ENCODE measurements at places on chromosomes 7 and 10. TPM values are rescaled to one million over a fixed set of nuclear protein-coding genes. Genes with fewer than 3 reads are reported as not detected.

GRCh38 chr10:127415116-127415515 lies 134.0 kb upstream of the NPS start:
- DNase-seq, result no peak

DNA sequence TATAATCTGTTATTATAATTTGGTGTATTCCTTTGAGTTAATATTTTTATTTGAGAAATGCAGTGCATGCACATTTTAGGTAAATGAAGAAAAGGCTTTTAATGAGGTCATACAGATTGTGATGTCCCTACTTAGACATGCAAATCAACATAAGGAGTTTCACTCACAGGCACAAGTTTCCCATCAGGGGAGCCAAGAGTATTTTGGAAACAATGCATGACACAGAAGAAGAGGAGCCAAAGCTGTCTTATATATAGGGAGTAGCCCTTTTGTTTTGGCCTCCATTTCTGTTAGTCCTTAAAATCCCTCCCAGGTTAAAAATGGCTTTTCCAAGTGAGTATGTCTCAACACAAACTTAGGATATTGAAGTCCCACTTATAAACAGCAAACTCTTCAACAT lies 703.4 kb upstream of the ANKRD30A start:
- DNase-seq, result no peak

GRCh38 chr7:81973117-81973516 lies 203.3 kb upstream of the HGF start:
- DNase-seq, result no peak

RARRES2 gene
- total RNA-seq, result 21.9 TPM

ITPRID1 gene
- not detected for total RNA-seq

LIPM gene
- not detected for total RNA-seq

- DNase-seq, result no peak
These were observed 126.5 kb downstream of the DOCK4 start for GRCh38 chr7:112079673-112080072.

Measured in esophagus squamous epithelium (tissue), 5 donors.